Stimulated activated naive CD4-positive, alpha-beta T cell treated with Interleukin-2 at 50 U/mL for 16 hours (primary cell): ENCODE measurements at places on chromosomes 5 and 9.

GRCh38 chr9:10045598-10045997, 567.2 kb downstream of the PTPRD start:
- DNase-seq: no peak

DNA sequence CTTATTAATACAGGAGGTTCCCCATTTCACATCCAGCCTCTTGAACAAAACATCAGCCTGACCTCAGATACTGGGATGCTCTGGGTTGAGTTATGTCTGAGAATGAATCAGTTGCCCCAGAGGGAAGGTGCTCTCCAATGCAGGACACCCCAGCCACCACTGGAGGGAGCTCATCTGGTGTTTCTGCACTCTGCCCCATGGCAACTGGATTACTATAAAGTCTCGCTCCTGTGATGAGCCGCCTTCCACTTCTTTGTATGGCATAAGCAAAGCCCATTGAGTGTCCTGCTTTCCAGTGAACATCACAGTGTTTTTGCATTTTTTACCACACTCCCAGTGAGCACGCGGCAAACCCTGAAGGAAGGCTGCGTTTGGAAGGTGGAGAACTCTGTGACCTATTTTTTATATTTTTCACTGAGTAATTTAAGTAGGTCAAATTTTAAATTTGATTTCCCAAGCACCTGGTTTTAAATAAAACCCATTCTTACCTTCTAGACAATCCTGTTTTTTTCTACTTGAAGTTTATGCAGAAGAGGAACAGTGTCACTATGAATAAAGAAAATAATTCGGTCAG, 176.9 kb upstream of the WWC1 start:
- no peak for DNase-seq

GRCh38 chr9:130589754-130590153, 10.4 kb downstream of the FUBP3 start:
- DNase-seq: no peak

DNA sequence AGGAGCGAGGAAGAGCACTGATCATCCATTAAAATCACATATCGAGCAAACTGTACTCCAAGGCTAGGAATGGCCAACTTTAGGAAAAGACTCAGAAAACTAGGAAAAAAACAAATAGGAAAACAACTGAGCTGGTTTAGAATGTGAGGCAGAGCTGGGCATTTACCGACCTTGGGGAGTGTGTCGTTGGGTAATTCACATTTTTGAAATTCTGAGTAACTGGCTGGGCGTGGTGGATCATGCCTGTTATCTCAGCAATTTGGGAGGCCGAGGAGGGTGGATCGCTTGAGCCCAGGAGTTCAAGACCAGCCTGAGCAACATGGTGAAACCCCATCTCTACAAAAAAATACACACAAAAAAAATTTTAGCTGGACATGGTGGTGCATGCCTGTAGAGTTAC, 70.1 kb downstream of the ZFAND5 start:
- no peak for DNase-seq

DNA sequence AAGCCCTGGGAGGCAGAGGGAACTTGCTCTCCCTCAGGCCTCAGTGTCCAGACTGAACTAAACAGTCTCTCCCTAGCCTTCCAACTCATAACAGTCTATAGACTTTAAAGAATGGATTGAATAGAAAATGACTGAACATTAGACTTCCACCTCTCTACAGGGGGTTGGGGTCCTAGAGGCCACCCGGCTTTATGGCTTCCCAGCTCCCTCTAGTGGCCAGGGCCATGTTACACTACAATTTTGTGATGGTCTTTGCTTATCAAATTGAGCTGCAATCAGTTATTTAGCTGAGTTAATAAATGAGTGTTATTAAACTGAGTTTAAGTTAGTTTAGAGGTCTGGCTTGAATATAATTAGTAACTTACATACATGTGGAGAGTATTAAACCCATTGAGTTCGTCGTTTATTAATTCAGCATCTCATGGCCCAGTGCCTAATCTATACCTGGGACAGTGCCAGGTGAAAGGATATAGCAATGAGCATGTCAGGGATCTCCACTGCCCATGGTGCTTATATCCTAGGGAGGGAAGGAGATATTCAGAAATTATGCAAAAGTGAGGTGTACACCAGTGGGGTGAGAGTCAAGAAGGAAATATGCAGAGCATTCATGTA, 105.2 kb downstream of the SH3TC2 start:
- DNase-seq: peak; percentile 21

DNA sequence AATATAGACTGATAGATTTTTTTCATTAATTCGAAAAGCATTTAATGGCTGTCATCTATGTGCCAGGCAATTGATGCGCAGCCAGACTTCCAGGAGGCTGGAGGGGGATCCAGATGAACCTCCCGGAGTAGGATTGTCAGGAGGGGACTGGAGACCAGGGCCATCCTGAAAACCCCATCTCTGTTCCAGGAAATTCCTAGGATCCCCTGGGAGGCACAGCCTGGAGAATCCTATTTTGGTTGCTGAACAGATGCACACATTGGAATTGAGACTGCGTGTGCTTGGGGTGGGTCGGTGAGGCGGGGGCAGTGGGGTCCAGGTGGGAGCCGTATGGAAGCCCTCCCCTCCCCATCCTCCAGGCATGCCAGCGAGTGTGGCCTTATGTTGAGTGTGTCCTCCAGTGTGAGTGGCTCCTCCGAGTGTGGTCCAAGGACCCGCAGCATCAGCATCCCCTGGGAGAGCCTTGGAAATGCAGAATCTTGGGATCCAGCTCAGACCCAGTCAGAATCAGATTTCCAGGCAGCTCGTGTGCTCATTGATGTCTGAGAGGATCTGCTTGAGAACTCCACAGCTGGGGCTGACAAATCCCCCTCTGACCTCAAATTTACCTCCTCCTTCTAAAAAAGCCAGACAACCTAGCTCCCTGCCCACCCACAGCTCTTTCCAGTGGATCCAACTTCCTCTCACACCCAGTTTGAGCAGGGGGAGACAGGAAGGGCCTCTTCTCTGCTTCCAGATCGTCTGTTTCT, 38.7 kb downstream of the ROPN1L start:
- no peak for DNase-seq

GRCh38 chr9:127346584-127346983, 50.4 kb upstream of the SLC2A8 start:
- no peak for DNase-seq

- no peak for DNase-seq
These were observed 162.0 kb upstream of the CDKN2B start for GRCh38 chr9:22170990-22171670.

- DNase-seq: no peak
These were observed 18.7 kb downstream of the HSD17B4 start for GRCh38 chr5:119470851-119471451.

GRCh38 chr5:57635146-57635777, 152.7 kb upstream of the ACTBL2 start:
- no peak for DNase-seq

GRCh38 chr5:156326718-156327259, at the start of gene SGCD:
TSS of gene SGCD (plus strand) at chr5:156327164.
- DNase-seq: no peak

GRCh38 chr9:136399176-136400037, 563 bp downstream of the SNAPC4 start:
- peak; percentile 32 for DNase-seq

DNA sequence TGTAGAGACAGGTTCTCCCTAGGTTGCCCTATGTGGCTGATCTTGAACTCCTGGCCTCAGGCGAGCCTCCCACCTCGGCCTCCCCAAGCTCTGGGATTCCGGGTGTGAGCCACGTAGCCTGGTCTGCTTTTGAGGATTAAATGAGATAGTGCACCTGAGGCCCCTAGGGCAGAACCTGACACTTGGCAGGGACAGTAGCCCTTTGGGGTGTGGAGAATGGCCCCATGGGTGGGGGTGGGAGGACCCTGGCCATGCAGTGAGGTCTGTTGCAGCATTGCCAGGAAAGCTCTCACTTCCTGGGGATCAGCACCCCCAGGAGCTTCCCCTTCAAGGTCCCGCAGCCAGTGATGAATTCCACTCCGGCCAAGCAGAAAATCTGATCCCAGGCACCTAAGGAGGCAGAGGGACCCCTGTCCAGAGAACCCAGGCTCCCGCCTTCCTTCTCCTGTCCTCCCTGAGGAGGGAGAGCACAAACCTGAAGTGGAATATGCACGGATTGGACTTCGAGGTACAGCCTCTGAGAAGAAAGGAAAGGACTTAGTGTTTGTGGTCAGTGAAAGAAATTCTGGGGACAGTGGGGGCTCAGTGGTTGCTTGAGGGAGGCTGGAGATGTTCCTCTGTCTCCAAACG, 73.9 kb upstream of the UNC5A start:
- DNase-seq: no peak

GRCh38 chr9:87233431-87233830, 264.2 kb upstream of the DAPK1 start:
- no peak for DNase-seq

- no peak for DNase-seq
These were observed 106.5 kb upstream of the DMRT1 start for GRCh38 chr9:734831-735511.
